Left ventricle myocardium inferior (tissue), 1 donor: ENCODE measurements at places on chromosomes 3 and 15. TPM values are rescaled to one million over a fixed set of nuclear protein-coding genes. Genes with fewer than 3 reads are reported as not detected.

DNA sequence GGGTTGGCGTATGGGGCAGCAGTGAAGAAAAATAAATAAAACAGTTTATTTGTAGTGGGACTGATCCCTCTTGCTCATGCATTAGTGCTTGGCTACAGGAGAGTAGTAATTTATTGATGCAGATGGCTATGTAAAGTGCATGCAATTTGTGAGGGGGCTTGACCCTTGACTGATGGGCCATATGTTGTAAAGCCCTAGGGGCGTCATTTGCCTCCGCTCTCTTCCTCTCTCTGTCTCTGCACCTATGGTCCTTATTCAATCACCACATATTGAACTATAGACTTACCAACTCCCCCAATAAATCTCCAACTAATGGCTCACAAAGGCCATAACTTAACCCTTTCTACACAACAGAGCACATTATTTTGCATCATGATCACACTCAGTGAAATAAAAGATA, 227.7 kb downstream of the ROBO2 start:
- no peaks in the 10 kb centered on the region for H3K27me3 ChIP-seq
- H3K36me3 ChIP-seq, result no peaks in the 10 kb centered on the region
- no peak overlapping the region for H3K4me3 ChIP-seq
- H3K4me1 ChIP-seq, result no peaks in the 10 kb centered on the region
- no peak overlapping the region for H3K27ac ChIP-seq
- no peak for DNase-seq

GRCh38 chr15:100383302-100384107, 41.7 kb upstream of the ADAMTS17 start:
- H3K4me1 ChIP-seq, result no peaks in the 10 kb centered on the region
- no peak overlapping the region for H3K4me3 ChIP-seq
- no peak for DNase-seq
- H3K36me3 ChIP-seq, result no peaks in the 10 kb centered on the region

SERP1 gene
- 20.4 TPM for total RNA-seq

DNA sequence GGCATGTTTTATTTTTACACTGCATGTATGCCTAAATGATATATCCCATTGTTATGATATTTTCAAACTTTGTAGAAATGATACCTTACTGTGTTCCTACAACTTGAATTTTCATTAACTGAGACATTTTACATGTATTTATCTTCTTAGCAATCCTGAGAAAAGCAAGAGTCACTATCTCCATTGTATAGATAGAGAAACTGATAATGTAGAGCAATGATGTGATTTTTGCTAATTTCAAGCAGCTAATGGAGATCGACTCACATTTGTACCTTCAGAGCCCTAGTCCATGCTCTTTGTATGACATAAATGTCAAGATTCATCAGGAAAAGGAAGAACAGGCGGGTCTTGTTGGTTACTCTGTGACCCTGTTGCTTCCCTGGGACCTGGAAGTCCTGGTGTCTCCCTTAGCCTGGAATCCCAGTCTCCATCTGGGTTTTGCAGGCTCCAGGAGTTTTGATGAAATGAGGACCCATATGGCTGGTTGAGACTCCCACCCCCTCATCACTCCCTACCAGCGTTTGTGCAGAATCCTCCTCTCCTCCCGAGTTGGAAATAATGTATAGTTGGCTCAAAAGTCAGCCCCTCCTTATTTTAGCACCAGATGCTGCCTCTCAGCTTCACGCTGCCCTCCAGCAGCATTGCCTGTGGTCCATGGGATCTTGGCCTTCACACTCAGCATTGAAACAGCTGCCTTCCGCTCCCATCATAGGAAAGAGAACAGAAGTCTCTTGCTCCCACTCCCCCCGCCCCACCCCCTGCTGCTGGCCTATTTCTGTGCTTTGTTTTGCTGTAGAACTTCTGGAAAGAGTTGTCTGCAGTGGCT, 67.1 kb downstream of the APBA2 start:
- no peak overlapping the region for H3K27ac ChIP-seq
- H3K27me3 ChIP-seq, result peaks cover 52% of the 10 kb centered on the region
- no peaks in the 10 kb centered on the region for H3K36me3 ChIP-seq
- no peak for DNase-seq

DNA sequence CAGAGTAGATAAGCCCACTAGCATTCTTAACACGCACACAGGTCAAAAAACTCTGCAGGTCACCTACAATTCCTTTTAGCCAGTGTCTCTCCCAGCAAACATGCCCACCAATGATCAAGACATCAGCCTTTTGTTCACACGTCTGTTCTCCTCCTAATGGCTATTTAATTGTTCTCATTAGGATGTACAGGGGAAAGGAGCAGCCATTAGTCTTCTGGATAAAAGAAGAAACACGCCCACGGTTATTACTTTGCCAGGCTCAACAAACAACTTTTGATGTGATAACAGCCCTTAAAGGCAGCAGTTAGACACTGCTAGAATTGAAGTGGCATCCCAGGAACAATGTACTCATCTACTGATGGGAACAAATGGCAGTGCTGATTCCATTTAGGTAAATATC, 108.8 kb downstream of the NTRK3 start:
- no peaks in the 10 kb centered on the region for H3K36me3 ChIP-seq
- no peak overlapping the region for H3K27ac ChIP-seq
- no peak overlapping the region for H3K4me3 ChIP-seq
- H3K27me3 ChIP-seq, result no peaks in the 10 kb centered on the region
- H3K4me1 ChIP-seq, result no peaks in the 10 kb centered on the region

TGM4 gene
- not detected for total RNA-seq

- no peak overlapping the region for H3K27ac ChIP-seq
- H3K36me3 ChIP-seq, result no peaks in the 10 kb centered on the region
- no peak for DNase-seq
- no peak overlapping the region for H3K4me3 ChIP-seq
Measured at GRCh38 chr3:153658136-153658535, 463.1 kb upstream of the ARHGEF26 start.

CLSTN2 gene
- 7.0 TPM for total RNA-seq

FAM174B gene
- total RNA-seq, result 17.1 TPM

PLA2G4E gene
- total RNA-seq, result not detected

CPLX3 gene
- total RNA-seq, result 1.2 TPM

DNA sequence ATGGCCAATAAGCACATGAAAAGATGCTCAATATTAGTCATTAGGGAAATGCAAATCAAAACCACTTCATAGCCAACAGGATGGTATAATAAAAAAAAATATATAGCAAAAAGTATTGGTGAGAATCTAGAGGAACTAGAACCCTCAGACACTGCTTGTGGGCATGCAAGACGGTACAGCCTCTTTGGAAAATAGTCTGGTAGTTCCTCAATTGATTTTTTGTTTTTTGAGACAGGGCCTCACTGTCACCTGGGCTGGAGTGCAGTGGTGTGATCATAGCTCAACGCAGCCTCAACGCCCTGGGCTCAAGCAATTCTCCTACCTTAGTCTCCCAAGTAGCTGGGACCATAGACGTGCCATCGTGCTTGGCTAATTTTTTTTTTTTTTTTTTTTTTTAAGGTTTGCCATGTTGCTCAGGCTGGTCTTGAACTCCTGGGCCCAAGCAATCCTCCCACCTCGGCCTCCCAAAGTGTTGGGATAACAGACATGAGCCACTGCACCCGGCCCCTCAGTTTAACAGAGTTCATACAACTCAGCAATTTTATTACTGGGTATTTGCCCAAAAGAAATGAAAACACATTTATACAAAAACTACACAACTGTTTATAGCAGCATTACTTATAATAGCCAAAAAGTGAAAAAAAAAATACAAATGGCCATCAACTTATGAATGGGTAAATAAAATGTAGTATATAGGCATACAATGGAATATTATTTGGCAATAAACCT, 5.1 kb downstream of the PRC1 start:
- H3K4me3 ChIP-seq, result no peak overlapping the region
- no peaks in the 10 kb centered on the region for H3K36me3 ChIP-seq
- H3K27ac ChIP-seq, result no peak overlapping the region
- no peak for DNase-seq

LMCD1 gene
- 72.9 TPM for total RNA-seq

DNA sequence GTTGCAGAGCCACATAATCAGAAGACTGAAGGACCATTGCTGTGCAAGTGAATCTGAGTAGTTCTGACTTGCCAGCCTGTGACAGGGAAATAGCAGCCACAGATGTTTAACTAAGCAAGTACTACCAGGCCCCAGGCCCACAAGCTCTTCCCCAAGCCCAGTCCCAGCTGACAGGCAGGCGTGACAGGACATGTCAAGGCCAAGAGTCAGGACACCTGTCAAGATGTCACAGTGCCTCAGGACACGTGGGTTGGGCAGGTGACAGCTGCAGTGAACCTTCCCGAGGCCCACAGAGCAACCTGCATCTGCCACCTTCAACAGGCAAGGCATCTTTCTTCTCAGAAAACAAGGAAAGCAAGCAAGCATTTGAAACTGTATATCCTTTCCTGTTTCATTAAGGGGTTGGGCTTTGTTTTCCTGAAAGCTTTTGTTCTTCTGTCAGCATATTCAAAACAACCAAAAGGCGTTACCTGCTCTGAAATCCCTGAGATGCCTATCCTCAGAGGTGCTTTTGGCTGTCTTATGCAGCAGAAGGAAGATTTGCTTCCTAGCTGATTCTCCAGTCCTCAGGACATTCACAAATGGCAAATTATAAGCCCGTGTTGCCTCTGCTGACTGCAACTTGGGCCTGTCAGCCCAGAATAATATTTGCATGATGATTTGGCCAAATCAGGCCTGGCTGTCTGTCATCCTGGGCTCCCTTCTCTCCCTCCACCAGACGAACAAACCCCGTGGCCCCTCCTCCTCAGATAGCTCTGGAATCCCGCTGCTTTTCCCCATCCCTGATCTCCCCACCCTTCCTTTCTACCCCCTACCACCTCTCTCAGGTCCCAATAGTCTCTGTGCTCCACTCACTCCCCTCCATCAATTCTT, 171.8 kb upstream of the WNT5A start:
- no peak overlapping the region for H3K27ac ChIP-seq
- no peak overlapping the region for H3K4me3 ChIP-seq
- no peak for DNase-seq
- no peaks in the 10 kb centered on the region for H3K36me3 ChIP-seq
- no peaks in the 10 kb centered on the region for H3K4me1 ChIP-seq

DNA sequence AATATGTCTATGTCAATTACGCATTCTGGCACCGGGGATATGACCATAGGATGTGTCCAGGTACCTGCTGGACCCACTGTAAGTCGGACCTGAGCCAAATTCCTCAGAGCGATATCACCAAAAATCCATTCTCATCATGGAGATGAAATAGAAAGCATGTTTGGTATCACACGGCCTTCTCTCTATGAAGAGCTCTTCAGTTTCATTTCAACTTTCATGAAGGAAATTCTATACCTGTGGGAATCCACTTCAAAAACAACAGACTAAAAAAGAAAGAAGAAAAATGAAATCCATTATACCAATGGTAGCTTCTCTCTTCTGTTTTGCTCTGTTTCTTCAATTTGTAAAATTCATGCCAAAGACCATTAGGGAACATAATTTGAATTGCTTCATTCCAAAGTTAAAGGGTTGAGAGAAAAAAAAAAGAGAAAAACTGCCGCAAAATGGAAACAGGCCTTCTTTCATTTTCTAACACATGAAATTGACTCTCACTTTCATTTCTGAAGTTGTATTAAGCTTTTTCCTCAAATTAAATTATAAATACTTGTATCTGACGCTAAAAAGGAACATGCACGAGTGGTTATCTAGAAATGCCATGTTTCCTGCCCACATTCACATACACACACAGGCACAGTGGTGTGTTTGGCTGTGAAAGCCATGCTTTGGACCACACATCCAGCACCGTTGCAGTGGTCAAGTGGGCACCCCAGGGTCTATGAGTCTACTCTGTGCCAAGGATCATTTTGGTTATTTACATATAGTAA, 46.9 kb upstream of the DIPK2A start:
- no peak for DNase-seq
- H3K27me3 ChIP-seq, result no peaks in the 10 kb centered on the region
- no peak overlapping the region for H3K27ac ChIP-seq
- H3K4me1 ChIP-seq, result no peaks in the 10 kb centered on the region

ACKR4 gene
- total RNA-seq, result 5.2 TPM
